ENCODE measurements at places on chromosomes 11 and 22.
A peak's percentile ranks its signal among the peaks of the same experiment; 100 is the strongest.

GRCh38 chr22:30282616-30283046 is 6.7 kb downstream of the CASTOR1 start:
- DNase-seq: no peak

- no peak for DNase-seq
Observed at GRCh38 chr22:28992565-28993356, 68.9 kb downstream of the C22orf31 start.

- DNase-seq: no peak
Observed at GRCh38 chr22:48226026-48227013, 1463.9 kb downstream of the TBC1D22A start.

- DNase-seq: peak; percentile 67
Observed at GRCh38 chr11:64339754-64340408, at the start of gene CCDC88B. Gene CCDC88B (plus strand): TSS chr11:64340204. CDS start chr11:64340267, 63 bp downstream.

DNA sequence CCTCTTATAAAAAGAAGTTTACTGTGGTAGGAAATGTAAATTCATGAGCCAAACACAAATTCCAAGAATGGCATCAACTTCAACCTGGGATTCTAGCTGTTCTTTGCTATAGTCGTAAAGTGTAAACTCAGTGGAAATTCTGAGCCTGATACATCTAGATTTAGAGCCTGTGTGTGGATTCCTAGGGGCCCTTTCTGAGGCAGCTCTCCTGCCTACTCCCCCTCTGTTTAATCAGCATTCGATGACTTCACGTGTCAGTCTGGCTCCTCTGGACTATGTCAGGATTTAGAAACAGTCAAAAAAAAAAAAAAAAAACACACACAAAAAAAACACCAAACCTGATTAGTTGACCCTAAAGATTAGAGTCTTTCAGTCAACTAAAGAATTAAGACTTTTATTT is 93.1 kb upstream of the SC5D start:
- no peak for DNase-seq

- no peak for DNase-seq
Observed at GRCh38 chr11:127042445-127042844, 41.9 kb upstream of the KIRREL3 start.

DNA sequence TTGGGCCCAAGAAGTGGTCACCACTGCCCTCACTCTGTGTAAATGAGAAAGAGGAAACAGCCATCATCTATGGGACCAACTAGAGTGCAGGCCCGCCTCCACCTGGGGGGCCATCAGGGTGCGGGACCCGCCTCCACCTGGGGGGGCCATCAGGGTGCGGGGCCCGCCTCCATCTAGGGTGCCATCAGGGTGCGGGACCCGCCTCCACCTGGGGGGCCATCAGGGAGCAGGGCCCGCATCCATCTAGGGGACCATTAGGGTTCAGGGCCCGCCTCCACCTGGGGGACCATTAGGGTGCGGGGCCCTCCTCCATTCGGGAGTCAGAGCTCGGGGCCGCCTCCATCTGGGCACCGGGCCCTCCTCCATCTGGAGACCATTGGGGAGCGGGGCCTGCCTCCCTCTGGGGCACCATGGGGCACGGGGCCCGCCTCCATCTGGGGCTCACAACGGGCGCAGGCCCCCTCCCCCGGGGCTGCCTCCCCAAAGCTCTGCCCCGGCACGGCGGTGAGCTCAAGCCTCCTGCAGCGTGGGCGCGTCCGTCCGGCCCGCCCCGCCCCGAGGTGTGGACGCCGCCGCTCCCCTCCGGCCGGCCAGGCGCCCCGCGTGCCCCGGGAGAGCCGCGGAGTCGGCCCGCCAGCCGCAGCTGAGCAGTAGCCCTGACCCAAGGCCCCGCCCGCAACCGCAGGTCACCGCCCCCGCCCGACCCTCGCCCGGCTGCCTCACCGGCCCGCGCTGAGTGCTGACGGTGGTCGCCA is 512 bp downstream of the TOLLIP start:
- DNase-seq: no peak

DNA sequence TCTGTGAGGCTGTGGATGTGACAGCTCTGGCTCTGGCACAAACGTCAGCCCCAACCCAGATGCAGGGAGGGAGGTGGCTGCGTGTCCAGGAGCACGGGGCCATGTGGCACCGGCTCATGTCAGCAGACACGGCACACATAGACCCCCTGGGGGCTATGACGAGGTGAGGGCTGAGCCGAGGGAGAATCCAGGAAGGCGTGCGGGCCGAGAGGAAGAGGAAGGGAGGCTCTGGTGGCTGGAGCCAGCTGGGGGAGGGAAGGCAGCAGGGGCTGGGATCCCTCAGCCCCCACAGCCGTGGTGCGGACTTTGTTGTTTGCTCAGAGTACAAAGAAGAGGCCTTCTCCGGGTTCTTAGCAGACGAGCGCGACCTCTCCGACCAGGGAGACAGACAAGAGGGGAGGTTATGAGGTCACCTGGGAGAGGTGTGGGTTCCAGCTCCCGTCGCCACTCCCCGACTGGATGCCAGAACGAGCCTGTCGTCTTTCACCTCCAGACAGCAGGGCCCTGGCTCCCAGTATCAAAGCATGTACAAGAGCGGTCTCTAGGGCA is 46.1 kb downstream of the CDKN1C start:
- DNase-seq: no peak

DNA sequence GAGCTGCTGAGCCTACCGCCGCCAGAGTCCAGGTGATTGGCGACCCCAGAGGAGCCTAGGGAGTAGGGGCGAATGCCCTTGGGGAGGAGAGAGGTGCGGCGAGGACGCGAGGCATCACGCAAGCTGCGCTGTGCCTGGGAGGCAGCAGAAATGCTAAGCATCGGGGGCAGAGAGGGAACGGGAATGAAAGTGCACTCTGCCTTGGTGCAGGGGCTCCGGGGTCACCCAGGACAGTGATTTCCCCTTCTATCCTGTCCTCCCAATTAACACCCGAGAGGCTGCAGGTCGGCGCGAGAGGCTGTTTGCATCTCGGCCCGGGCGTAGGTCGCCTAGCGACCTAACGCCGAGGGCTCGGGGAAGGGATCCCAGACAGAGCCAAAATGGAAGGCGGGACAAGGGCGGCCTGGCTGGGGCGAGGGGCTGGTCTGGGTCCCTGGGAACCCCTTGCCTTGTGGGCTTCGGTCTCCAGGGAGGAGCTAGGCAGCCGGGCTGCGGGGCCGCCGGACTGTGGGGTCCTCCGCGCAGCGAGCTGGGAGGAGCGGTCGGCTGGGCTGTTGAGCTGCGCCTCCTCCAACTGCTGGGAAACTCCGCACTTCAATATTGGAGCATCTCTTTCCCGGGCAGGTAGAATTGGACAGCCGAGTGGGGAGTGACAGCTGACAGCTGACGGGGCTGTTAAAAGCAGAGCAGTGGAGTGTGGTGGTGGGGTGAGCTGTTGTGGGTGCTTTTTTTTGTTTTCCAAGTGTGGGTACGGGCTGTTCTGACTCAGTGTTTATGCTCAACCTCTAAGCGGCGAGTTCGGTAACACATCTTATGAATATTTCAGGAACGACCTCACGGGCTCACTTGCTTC is 657 bp downstream of the ELMOD1 start:
- DNase-seq: no peak

All from activated T-cell treated with anti-CD3 and anti-CD28 coated beads for 4 hours (primary cell).